ENCODE measurements at places on chromosomes 4 and X.
A peak's percentile ranks its signal among the peaks of the same experiment; 100 is the strongest.

- no peak for DNase-seq
Measured at GRCh38 chr4:143302536-143302935, 34.1 kb upstream of the GAB1 start.

- peak; percentile 31 for DNase-seq
Measured at GRCh38 chr4:36207831-36208520, 36.3 kb downstream of the ARAP2 start.

DNA sequence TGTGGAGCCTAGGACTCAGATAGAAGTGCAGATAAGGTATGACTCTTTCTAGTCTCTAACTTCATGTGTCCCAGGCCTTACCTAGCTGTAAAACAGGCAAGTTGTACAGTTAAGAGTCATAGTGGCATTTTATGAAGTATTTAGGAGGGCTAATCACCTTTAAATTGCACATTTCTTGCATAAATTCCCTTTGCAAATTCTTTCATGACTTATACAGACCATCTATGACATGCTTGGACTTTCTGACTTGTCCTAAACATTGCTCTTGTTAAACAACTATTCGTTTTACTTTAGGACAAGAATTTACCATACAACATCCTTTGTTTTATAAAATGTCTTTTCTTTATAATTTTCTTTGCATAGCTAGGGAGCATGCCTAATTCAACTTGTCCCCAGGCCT, 7.8 kb upstream of the RRAGB start:
- DNase-seq: peak; percentile 40

GRCh38 chr4:10226756-10227155, 110.2 kb upstream of the WDR1 start:
- no peak for DNase-seq

GRCh38 chr4:168604496-168605373, 107.9 kb downstream of the PALLD start:
- DNase-seq: no peak

GRCh38 chr4:7607156-7607910, 172.6 kb upstream of the PSAPL1 start:
- no peak for DNase-seq

GRCh38 chr4:168854350-168854921, 155.6 kb downstream of the CBR4 start:
- DNase-seq: no peak

DNA sequence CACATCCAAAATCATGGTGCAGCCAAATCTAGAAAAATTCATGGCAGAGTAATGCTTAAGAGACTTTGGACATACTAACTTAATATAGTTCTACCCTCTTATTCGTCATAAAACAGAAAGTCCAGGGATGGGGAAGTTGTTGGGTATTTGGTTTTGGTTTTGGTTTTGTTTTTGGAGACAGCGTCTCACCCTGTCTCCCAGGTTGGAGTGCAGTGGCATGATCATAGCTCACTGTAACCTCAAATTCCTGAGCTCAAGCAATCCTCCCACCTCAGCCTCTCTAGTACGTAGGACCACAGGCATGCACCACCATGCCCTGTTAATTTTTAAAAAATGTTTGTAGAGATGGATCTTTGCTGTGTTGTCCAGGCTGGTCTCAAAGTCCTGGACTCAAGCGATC, 271.8 kb upstream of the TENM3 start:
- DNase-seq: peak; percentile 5

DNA sequence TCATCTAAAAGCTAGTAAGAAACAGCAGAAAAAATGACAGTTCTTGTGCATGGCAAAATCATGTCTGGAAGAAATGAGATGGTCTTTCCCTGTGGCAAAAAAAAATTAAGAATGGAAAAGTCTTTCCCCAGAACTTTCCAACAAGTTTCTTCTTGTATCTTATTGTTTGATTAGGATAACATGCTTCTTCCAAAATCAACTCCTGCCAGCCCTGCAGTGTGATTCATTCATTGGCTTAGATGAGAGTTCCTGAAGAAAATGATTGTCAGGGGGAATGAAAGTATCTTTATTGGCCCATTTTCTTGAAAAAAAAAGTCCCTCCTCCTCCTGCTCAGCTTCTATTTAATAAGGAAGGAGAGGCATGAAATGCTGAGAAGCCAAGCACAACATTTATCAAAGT, 407.7 kb downstream of the ARAP2 start:
- no peak for DNase-seq

DNA sequence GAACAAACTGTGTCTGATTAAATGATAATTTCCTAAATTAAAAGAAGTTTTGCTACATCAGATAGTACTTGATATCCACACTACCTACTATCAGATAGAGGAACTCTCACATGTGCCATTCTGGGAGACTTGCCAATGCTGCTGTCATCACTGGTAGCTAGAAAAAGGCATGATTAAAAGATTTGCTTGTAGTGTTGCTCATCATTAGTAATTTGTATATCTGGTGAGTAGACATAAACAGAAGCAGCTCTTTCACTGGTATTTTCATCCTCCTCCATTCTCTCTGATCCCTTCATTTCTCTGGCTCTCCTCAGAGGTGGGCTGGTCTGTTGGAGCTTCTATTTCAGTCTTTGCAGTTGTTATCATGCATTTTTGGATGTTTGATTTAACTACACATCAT, 56.0 kb downstream of the SPRY1 start:
- DNase-seq: peak; percentile 89

GRCh38 chr4:89863533-89863932, 26.6 kb upstream of the SNCA start:
- DNase-seq: peak; percentile 67

DNA sequence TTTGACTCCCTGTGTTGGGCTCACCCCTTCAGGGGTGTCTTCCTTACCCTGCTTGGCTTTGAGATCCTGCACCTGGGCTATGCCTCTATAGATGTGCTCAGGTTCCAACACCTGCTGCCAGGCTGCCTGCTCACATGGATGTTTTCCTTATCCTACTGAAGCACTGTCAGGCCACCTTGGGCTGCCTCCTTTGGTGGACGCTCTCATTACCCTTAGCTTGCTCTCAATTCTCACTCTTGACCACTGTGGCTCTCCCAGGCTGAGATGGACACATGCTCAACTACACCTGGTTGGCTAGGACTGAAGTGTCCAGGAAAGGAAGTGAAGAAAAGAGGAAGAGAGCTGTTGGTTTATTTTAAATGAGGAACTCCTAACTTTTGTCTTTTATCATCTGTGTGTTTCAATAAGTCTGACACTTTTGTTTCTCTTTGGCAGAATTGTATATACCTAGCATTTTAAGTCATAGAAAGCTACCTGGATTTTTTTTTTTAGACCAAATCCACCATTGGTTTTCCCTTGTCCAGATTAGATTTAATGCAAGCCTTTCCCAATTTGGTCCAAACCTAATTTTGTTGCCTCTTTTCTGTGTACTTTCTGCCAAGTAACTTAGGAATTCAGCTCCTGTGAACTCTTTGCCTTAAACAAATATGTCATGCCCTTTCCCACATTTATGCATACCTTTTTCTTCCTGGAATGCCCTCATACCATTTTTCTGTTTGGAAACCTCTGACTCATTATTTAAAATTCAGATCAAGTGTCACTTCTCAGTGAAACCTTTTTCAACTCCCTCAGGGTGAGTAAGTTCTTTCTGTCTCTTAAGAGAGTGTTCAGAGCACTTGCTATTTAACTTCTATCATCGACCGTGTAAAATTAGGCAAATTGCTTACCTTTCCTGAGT, 175.8 kb downstream of the GC start:
- DNase-seq: peak; percentile 4

DNA sequence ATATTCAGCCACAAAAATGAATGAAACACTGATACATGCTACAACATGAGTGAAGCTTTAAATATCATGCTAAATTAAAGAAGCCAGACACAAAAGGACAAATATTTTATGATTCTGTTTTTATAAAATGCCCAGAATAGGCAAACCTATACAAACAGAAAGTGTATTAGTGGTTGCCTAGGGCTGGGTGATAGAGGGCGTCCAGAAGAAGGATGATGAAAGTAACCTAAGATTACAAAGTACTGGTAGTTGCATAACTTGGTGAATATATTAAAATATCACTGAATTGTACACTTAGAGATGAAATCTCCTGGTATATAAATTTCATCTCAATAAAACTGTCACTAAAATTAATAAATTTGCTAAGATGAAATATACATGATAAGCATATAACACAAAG, 67.5 kb downstream of the FBXW7 start:
- DNase-seq: peak; percentile 34

- DNase-seq: no peak
Measured at GRCh38 chr4:76211769-76212708, 1.6 kb downstream of the SCARB2 start.

DNA sequence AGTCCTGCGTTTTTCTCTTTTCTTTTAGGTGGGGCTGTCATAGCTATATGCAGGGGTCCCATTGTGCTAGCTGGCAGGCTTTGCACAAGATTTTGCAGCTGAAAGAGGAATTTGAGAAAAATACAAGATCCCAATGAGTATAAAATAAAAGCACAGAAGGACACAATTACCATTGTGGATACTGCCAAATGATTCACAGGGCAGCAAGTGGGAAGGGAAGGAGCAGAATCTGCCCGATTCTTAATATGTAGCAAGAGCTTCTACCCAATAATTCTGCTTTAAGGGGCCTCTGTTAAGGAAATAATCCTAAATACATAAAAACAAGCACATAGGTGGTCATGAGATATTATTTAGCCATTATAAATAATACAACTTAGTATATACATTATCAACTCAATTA, 25.9 kb upstream of the ING2 start:
- no peak for DNase-seq

GRCh38 chrX:103311399-103311780, 600 bp upstream of the BEX2 start:
- no peak for DNase-seq

- DNase-seq: peak; percentile 63
Measured at GRCh38 chrX:149962859-149963757, 24.8 kb upstream of the EOLA2 start.

DNA sequence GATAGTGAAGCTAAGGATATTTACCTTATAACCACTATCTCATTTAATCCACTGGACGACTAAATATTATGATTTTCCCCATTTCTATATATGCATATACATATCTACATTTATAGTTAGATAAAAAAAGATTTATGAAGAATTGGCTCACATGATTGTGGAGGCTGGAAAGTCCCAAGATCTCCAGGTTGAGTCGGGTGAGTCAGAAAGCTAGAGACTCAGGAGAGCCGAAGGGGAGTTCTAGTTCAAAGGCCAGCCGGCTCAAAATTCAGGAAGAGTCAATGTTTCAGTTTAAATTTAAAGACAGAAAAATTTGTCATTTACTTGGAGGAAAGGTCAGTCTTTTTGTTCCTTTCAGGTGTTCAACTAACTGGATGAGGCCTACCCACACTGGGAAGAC, 158.2 kb upstream of the CPEB2 start:
- no peak for DNase-seq

DNA sequence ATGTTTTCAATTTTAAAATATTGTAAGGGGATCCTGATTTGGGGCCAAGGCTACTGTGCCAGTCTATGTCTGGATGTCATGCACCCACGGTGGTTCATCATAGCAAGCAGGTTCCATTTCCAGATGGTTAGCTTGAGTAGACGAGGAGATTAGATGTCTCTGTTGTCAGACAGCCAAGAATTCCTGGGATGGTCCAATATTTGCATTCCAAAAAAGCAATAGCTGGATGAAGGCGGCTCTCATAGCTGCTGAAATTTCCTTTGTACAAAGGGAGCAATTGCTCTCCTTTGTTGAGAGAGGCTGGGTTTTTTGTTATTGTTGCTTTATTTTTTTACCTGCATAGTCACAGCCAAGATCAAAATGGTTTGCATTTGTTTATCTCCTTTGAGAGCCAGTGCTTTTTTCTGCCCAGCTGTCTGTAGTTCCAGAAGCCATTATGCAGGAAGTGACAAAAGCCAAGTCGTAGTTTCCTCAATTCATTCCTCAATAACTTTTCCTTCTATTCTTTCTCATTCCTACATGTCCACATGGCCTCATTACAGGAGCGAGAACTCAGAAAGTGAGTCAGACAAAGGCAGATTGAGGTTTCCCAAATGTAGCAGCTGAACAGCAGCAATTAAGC, 107.9 kb downstream of the MMRN1 start:
- no peak for DNase-seq

DNA sequence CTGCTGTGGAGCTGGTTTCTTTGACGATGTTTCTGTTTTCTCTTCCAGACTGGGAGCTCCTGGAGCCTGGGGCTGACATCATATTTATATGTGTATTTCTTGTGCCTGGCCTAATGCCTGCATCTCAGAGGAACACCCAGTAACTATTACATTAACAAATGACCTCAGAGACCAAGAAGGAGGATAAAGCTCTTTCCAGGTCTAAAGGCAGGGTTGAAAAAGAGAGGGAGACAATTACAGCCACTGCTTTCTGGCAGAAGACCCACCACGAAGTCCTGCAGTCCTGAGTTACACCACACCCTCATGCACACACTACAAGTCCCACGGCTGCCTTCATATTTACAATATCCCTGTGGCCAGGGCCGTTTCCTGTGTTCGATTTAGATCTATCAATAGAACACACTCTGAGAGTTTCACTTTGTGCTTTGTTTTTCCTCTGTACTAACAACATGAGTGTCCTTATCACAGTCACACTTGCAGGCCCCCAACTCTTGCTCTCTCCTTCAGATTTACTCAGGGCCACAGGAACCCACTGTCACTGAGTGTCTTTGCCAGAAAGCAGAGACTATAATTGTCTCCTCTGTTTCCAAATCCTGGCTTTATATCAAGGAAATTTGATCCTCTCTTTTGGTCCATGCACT, 535.5 kb downstream of the MID1IP1 start:
- peak; percentile 64 for DNase-seq

GRCh38 chrX:31993637-31994036, 921.8 kb upstream of the FTHL17 start:
- DNase-seq: no peak

- no peak for DNase-seq
Measured at GRCh38 chr4:23973308-23973855, 83.5 kb upstream of the PPARGC1A start.

DNA sequence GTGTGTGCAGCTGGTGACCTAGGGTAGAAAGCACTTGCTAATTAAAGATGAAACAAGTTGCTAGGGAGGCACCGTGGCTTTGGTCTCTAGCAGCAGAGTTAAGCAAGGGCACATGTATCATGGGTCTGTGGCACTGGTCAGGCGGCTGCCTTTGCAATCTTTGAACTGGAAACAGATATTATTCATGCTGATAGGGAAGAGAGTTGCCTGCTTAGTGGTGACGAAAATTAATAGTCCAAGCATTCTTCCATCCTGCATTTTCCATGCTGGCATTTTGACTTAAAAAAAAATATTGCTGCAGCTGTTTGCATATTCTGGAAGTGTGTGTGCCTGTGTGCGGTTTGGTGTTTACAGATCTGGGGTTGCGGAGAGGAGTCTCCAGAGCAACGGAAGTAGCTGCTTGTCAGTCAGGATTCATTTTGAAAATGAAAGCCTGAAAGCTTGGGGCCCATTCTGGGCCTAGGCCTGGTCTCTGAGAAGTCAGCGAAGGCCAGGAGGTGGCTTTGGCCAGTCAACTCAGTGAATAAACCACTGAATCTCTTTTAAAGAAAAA, 2.3 kb upstream of the SOWAHD start:
- peak; percentile 67 for DNase-seq

GRCh38 chr4:162909952-162910351, 256.7 kb downstream of the NAF1 start:
- DNase-seq: no peak
